ENCODE measurements at places on chromosomes 11 and 22. TPM values are rescaled to one million over a fixed set of nuclear protein-coding genes. Genes with fewer than 3 reads are reported as not detected.
A peak's percentile ranks its signal among the peaks of the same experiment; 100 is the strongest.

- peak overlapping the region; percentile 99 for H3K27ac ChIP-seq
- H3K36me3 ChIP-seq, result peaks cover 41% of the 10 kb centered on the region
- H3K27me3 ChIP-seq, result no peaks in the 10 kb centered on the region
- H3K4me1 ChIP-seq, result peaks cover 24% of the 10 kb centered on the region
- peak overlapping the region; percentile 89 for H3K4me3 ChIP-seq
Observed at GRCh38 chr11:10856689-10857458, 979 bp downstream of the ZBED5 start.

DNA sequence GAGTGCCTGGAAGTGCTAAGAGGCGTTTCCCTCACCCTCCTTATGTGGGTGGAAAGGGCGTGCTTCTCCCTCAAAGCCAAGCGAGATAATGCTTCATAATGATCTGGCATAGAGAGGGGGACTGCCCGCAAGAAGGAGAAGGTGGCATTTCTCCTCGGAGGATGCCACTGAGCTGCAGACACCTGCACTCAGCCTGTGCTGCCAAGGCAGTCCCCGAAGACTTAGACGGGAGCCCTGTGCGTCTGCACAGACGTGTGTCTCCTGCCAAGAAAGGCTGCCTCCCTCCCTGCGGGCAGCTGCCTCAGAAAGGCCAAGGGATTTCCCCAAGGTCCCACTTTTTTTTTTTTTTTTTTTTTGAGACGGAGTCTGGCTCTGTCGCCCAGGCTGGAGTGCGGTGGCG, 48.1 kb upstream of the SPATA19 start:
- no peaks in the 10 kb centered on the region for H3K4me1 ChIP-seq
- H3K36me3 ChIP-seq, result no peaks in the 10 kb centered on the region
- no peak overlapping the region for H3K27ac ChIP-seq
- no peaks in the 10 kb centered on the region for H3K27me3 ChIP-seq

DNA sequence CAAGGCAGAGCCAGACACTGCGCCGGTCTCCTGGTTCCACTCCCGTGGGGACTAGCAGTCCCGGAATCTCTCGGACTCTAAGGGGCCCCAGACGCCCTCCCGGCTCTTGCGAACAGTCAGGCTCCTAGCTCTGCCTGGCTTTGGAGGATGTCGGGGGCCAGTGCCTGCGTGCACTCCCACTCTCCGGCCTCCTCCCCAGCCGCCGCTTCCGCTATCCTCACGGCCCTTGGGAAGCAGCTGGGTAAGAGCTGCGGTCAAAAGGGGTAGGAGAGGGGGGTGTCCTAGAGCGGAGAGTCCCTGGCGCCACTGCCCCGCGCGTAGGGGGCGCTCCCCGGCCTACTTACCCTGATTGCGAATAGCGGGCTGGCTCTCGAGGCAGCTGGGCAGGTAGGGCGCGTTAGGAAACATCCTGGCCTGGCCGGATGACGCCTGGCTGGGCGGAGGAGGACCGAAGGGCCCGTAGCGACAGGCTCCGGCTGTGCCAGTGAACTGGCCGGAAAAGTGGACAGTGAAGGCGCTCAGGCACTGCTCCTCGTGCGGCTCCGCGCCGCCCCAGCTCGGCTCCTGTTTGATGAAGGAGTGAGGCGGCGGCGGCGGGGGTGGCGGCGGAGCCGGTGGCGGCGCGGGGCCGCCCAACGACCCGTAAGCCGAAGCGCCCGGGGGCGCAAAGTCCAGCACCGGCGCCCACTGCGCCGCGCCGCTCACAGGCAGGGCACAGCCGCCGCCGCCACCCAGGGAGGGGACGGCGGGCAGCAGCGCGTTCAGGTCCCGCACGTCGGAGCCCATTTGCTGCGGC, 785 bp downstream of the WT1 start:
- H3K4me3 ChIP-seq, result peak overlapping the region; percentile 61
- H3K27ac ChIP-seq, result peak overlapping the region; percentile 83
- H3K4me1 ChIP-seq, result peaks cover 37% of the 10 kb centered on the region
- no peak for DNase-seq
- no peaks in the 10 kb centered on the region for H3K36me3 ChIP-seq

The C11orf65 gene
- 0.28 TPM for total RNA-seq

- H3K4me3 ChIP-seq, result no peak overlapping the region
- no peaks in the 10 kb centered on the region for H3K36me3 ChIP-seq
- H3K27me3 ChIP-seq, result no peaks in the 10 kb centered on the region
- peaks cover 38% of the 10 kb centered on the region for H3K4me1 ChIP-seq
- no peak for DNase-seq
Observed at GRCh38 chr11:69542314-69543168, 61.1 kb downstream of the LINC01488 start.

DNA sequence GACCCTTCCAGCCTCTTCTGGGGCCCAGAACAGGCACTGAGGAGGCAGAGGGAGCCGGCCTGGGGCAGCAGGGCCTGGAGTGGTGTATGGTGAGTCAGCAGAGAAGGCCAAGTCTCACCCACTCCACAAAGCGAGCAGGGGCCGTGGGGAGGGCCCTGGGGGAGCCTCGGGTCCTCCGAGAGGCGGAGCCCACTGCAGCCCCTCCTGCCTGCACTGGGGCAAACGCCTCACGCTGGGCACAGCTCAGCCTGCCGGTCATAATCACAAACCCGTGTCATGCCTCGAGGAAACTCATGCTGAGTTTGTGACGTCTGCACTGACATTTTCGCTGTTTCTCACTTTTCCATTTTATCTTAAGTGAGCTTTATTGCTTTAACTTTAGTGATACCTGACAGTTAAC, 38.4 kb downstream of the TOLLIP start:
- no peaks in the 10 kb centered on the region for H3K27me3 ChIP-seq
- H3K4me3 ChIP-seq, result no peak overlapping the region
- H3K27ac ChIP-seq, result no peak overlapping the region
- H3K4me1 ChIP-seq, result peaks cover 18% of the 10 kb centered on the region
- DNase-seq, result no peak

- DNase-seq, result no peak
- no peak overlapping the region for H3K27ac ChIP-seq
- no peaks in the 10 kb centered on the region for H3K27me3 ChIP-seq
- no peaks in the 10 kb centered on the region for H3K36me3 ChIP-seq
- H3K4me3 ChIP-seq, result no peak overlapping the region
Observed at GRCh38 chr11:72369743-72370142, 64.6 kb downstream of the CLPB start.

GRCh38 chr11:75507571-75507970, 18.2 kb downstream of the GDPD5 start:
- peaks cover 16% of the 10 kb centered on the region for H3K4me1 ChIP-seq
- no peak for DNase-seq
- no peak overlapping the region for H3K4me3 ChIP-seq
- no peak overlapping the region for H3K27ac ChIP-seq
- H3K27me3 ChIP-seq, result no peaks in the 10 kb centered on the region

DNA sequence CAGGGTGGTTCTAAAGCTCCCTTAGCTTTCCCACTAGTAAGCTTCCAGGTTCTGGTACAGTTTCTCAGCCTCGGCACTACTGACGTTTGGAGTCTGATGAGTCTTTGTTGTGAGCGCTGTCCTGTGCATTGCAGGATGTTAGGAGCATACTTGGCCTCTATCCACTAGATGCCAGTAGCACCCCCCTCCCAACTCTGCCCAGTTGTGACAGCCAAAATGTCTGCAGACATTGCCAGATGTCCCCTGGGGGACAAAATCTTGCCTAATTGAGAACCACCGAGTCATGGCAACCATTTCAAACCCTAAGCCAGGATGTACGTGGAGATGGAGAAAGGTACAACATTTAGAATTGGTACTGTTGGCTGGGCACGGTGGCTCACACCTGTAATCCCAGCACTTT, 68.7 kb downstream of the PTPRJ start:
- peaks cover 7% of the 10 kb centered on the region for H3K4me1 ChIP-seq
- H3K27ac ChIP-seq, result no peak overlapping the region
- no peak overlapping the region for H3K4me3 ChIP-seq
- no peaks in the 10 kb centered on the region for H3K27me3 ChIP-seq
- no peak for DNase-seq

DNA sequence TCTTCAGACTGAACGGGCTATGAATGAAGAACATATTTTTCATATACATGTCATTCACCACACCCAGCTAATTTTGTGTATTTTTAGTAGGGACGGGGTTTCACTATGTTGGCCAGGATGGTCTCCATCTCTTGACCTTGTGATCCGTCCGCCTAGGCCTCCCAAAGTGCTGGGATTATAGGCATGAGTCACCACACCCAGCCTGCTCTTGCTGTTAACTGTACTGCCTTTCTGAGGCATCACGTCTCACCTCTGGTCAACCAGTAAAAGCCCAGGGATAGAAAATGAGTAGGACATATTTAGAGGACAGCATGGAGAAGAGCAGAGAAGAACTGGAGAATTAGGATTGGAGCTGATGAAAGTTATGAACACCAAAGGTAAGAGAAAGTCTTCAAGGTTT, 55.6 kb downstream of the APOL3 start:
- no peak overlapping the region for H3K4me3 ChIP-seq
- no peak for DNase-seq
- H3K4me1 ChIP-seq, result no peaks in the 10 kb centered on the region
- H3K27ac ChIP-seq, result no peak overlapping the region
- no peaks in the 10 kb centered on the region for H3K36me3 ChIP-seq

The CCDC157 gene
- total RNA-seq, result 0.55 TPM

DNA sequence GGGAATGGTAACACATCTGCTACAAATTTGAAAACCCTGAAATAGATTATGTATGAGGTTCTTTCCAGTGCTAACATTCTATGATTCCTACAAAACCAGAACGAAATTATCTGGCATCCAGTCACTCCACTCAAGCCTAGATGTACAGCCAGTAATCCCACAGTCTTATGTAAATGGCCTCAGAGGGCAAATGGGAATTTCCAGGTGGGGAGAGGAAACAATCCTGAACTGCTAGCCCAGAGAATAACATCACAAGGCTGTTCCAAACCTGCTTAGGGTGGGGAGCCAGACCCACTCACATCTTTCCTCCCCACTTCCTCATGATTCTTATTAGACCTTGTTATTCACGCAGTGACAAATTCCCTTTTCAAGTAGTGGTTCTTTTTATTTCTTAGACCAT, 3.5 kb downstream of the FIBIN start:
- H3K4me3 ChIP-seq, result peak overlapping the region; percentile 50
- no peaks in the 10 kb centered on the region for H3K27me3 ChIP-seq
- no peaks in the 10 kb centered on the region for H3K4me1 ChIP-seq
- peak overlapping the region; percentile 31 for H3K27ac ChIP-seq

The DDX17 gene
- 178 TPM for total RNA-seq

DNA sequence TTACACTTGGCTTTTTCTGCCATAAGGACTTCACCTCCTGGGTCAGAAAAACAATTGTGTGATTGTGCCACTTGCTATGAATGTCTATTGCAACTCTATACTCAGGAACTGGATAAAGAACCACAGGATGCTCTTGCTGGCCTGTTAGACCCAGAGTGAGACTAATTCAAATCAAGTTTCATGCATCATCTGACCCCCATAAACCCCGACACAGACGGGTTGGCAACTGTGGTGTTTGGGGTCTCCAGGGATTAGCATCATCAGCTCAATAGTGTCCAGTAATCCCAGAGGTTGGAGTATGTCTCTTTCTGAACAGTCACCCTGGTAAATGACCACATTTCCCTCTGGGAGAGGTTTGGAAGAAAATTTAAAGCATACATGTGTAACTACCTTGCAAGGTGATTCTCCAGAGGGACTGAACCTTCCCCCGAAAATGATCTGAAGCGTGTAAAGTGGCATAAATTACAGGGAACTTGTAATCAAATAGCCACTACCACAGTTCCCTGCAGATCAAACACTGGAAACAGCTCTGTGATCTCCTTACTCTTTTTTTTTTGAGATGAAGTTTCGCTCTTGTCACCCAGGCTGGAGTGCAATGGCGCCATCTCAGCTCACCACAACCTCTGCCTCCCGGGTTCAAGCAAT, 1097.6 kb downstream of the TBC1D22A start:
- no peaks in the 10 kb centered on the region for H3K27me3 ChIP-seq
- H3K36me3 ChIP-seq, result no peaks in the 10 kb centered on the region
- H3K4me1 ChIP-seq, result no peaks in the 10 kb centered on the region
- no peak overlapping the region for H3K4me3 ChIP-seq
- DNase-seq, result no peak

- DNase-seq, result no peak
- H3K4me3 ChIP-seq, result no peak overlapping the region
- H3K27ac ChIP-seq, result no peak overlapping the region
- no peaks in the 10 kb centered on the region for H3K27me3 ChIP-seq
- no peaks in the 10 kb centered on the region for H3K4me1 ChIP-seq
Observed at GRCh38 chr11:87934182-87934581, 241.1 kb downstream of the RAB38 start.

DNA sequence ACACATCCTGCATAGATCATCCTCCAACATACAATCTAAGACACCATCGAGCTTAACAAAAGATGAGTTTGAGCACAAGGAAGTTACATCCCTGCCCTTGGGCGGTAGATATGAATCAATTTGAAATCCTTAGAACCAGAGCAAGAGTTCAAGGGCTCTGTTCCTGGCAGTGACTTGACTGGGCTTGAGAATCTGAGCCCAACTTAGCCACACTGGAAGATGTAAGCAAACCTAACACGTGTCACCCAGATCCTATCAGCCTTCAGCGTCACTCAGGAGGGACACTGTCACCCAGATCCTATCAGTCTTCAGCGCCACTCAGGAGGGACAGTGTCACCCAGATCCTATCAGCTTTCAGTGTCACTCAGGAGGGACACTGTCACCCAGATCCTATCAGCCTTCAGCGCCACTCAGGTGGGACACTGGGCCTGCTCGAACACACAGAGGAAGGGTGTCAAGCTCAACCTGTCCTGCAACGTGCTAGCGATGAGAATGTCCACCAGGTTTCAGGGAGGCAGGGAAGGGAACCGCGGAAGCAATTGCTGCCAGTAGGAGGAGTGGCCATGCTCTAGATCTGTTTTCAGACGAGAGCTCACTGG, 32.8 kb upstream of the CTSD start:
- no peak overlapping the region for H3K4me3 ChIP-seq
- no peak for DNase-seq
- H3K27me3 ChIP-seq, result no peaks in the 10 kb centered on the region
- no peak overlapping the region for H3K27ac ChIP-seq

- H3K4me1 ChIP-seq, result no peaks in the 10 kb centered on the region
- no peak overlapping the region for H3K27ac ChIP-seq
- no peaks in the 10 kb centered on the region for H3K36me3 ChIP-seq
- peak; percentile 83 for DNase-seq
- no peaks in the 10 kb centered on the region for H3K27me3 ChIP-seq
Observed at GRCh38 chr11:117843666-117844484, 19.3 kb upstream of the FXYD2 start.

The WNT7B gene
- 0.19 TPM for total RNA-seq

GRCh38 chr22:25654676-25655075, 87.3 kb upstream of the MYO18B start:
- H3K4me3 ChIP-seq, result no peak overlapping the region
- no peaks in the 10 kb centered on the region for H3K36me3 ChIP-seq
- no peak overlapping the region for H3K27ac ChIP-seq
- H3K27me3 ChIP-seq, result no peaks in the 10 kb centered on the region
- peaks cover 7% of the 10 kb centered on the region for H3K4me1 ChIP-seq

The PANX3 gene
- not detected for total RNA-seq
